CD4-positive, alpha-beta T cell treated with Interleukin-6 at 100 ng/mL for 8 hours (primary cell): ENCODE measurements at places on chromosomes 2 and 18.
A peak's percentile ranks its signal among the peaks of the same experiment; 100 is the strongest.

- no peak for DNase-seq
Measured at GRCh38 chr2:30678410-30679137, 128.7 kb downstream of the CAPN13 start.

DNA sequence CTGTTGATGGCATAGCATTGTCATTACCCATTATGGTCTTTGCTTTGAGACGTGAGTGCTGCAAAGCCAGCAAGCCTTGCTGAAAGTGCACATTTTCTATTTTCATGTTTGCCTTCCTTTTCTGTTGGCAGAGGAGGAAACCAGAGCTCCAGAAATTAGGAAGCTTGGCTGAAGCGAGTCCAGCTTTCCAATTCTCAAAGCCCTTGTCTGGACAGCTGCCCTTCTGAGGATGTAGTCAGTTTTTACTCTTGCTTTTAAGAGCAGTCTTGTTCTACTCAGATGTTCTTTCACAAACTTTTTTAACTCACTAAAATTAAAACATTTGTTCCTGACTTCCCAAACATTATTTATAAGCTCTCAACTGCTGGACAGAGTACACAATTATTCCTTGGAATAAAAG lies 93.8 kb downstream of the ICOS start:
- no peak for DNase-seq

- no peak for DNase-seq
Measured at GRCh38 chr2:141020346-141020745, 1110.5 kb downstream of the LRP1B start.

DNA sequence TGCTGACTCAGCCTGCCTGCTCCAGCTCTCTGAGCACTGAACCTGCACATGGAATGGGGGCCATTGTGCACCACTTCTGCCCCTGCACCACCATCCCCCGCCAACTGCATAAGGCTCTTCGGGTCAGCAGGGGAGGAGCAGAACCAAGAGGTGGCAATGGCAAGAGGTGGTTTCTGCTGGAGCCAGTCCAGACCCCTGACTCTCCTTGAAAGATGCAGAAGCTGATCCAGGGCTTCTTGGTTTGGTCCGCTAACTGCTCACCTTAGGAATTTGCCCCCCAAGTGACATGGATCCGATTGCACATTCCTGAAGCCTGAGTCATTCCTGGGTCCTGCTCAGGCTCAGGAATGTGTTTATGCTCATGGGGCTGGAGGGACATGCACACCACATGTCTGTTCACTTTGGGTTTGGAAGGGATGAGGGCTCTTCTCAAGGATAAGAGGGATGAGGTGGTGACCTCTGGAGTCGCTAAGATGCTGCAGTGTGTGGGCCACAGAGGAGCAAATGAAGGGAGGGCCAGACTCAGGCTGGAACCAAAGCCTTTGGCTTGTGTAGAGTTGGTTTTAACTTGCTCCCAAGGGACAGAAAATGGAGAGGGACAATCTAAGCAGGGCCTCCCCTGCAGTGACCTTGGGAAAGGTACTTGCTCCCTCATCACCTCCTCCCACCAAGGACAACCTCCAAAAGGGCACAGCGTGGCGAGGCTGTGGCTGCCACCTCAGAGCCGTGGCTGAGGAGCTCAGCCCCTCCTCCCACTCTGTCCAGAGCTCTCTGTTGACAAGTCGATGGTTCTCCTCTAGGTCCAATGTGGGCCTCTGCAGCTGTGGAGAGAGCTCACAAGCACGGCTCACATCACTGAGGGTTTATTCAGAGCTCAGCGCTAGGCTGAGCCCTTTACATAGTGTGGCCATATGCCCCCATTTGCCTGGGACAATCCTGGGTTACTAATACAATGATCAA lies 66.2 kb downstream of the HS1BP3 start:
- DNase-seq: no peak

DNA sequence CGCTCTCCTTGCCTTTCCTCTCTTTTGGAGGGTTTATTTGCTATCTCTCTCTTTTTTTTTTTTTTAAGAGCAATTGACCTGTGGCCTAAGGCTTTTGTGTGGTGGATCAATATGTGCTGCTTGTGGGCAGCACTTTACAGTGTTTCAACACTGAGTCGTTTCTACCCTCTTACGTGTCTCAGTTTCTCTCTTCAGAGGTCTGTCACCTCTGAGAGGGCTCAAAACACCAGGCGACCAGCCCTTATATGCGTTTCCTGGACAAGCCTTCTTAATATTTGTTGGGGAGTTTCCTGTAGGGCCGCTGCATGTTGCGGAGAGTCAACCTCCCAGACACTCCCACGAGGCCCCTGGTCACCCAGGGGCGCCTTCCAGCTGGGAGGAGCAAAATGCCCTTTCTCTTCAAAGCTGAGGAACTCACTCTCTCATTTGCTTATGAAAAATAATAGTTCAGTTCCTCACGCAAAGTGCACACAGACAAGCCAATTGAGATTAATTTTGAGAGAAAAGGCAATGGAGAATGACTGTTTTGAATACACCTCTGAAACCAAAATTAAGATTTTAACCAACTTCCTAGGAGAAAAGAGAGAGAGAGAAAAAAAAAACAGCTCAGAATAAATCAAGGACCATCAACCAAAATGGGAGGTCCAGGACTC lies 96.3 kb upstream of the B3GNT2 start:
- DNase-seq: no peak

GRCh38 chr2:171798156-171798820 lies 95.8 kb downstream of the SLC25A12 start:
- DNase-seq: no peak

DNA sequence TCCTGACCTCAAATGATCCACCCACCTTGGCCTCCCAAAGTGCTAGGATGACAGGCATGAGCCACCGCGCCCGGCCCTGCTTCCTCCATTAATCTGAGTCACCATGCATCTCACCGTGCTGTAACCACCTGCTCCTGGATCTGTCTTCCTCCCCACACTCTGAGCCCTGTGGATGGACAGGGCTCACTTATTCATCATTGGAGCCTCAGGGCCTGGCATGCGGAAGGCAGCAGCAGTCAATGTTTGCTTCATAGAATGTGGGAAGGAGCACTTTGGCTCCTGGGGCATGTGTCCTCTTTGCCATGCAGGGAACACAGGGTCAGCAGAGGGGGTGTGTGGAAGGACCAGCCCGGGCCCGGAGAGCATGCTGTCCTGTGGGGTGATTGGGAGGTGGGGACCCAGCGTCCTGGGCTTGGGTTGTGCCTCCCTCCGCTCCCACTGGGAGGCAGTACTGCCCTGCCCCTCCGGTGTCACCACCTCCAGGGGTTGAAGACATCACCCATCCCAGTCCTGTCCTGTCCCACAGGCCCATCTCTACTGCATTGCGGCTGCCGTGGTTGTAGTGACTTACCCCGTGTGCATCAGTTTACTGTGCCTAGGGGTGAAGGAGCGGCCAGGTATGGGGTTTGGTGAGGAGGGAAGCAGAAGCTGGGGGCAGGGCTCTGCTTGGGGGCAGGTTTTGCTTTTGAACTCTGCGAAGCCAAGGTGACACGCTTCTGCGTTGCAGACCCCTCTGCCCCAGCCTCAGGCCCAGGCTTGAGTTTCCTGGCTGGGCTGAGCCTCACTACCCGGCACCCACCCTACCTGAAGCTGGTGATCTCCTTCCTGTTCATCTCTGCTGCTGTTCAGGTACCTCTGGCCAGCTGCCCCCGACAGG lies 11.5 kb downstream of the MFSD2B start:
- DNase-seq: no peak

- DNase-seq: no peak
Measured at GRCh38 chr18:6885006-6885481, 155.5 kb downstream of the ARHGAP28 start.

DNA sequence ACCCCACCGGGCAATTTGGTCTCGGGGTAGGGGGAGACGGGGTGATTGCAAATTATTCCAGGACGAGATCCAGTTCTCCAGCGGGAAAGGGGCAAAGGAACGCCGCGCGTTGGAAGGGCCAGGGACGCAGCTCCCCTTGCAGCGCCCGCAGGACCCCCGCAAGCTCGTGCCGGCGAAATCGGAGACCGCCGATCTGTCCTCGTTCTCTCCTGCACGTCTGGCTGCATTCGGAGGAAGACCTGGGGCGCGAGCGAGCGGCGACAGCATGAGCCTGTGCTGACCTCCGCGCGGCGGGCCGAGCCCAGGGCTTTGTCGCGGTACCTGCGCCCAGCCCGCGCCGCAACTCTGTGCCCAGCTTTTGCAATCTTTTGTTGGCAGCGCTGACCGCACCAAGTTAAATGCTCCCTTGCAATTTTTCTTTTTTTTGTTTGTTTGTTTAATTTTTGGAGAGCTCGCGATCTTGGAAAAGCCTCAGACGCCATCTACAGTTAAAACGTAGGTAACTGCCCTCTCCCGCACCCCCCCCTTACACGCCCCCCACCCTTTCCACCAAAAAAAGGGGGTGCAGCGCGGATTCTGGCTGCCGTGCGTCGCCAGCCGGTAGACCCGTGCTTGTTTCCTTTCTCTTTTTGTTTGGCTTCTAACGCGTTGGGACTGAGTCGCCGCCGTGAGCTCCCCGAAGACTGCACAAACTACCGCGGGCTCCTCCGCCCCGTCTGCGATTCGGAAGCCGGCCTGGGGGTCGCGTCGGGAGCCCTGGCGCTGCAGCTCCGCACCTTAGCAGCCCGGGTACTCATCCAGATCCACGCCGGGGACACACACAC lies 667 bp downstream of the TRIB2 start:
- peak; percentile 53 for DNase-seq

GRCh38 chr2:29155578-29155977 lies 40.4 kb downstream of the CLIP4 start:
- no peak for DNase-seq

DNA sequence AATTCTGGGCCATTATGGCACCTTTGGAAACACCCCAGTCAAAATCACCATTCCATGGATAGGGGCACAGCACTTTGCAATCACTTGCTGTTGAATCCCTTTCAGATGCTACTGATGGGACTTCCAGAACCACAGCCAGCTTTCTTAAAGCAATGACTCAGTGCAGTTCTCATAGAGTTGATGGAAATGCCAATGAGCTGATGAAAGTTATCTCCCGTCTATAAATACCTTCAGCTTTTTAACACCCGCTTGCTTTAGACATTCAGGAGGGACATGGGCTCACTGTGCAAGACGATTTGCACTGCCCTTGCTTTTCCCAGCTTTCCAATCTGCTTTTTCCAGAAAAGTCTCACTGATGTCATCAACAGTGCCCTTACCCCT lies 66.7 kb upstream of the RPL31 start:
- DNase-seq: no peak

- no peak for DNase-seq
Measured at GRCh38 chr2:156379071-156379470, 46.5 kb upstream of the NR4A2 start.

- DNase-seq: no peak
Measured at GRCh38 chr2:27885234-27885633, 5.0 kb downstream of the RBKS start.

DNA sequence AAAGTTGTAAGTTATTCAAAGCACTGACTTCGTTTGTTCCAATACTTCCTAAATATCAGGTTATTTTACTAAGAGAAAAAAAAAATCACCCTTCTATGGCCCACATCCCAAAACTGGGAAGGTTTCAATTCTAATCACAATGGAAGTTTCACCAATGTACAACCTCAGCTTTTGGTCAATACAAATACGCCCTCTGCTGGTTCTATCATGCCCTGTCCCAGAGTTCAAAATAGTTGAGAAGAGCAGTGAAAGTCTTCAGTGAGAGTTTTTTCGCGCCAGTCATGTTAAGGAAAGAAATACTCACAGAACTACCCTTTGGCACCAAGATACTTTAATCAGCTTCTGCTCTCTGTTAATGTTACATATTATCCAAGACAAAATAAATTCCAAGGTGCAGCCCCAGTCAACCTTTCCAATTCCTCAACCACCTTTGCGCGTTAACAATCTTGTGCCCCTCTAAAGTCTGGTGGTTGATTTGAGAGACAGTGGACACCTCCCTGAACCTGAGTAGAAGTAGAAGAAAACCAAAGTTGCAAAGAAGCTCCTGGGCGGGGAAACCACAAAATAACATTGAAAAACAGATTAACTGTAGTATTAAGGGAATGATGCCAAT lies 59.9 kb downstream of the SUMO1 start:
- DNase-seq: peak; percentile 42

- DNase-seq: no peak
Measured at GRCh38 chr2:54983345-54984220, 66.7 kb downstream of the RTN4 start.

DNA sequence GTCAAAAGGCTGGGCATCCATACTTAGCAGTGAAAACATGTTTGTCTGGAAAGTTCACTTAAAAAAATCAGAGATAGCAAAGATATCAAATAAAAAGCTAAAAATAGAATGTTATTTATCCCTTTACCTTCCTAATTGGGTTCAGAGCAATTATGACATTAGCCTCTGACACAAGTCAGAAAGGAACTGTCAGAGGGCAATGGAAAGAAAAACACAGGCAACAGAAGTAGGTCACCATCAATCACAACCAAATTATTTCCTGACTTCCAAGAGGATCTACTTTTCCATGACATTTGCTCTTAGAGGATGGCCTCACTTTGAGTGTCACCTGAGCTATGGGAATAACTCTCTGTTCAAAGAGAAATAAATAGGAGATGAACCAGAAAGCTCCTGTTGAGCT lies 27.5 kb downstream of the MYOM1 start:
- no peak for DNase-seq

GRCh38 chr2:34660741-34661140 lies 1061.6 kb upstream of the FAM98A start:
- no peak for DNase-seq
